ENCODE measurements at places on chromosomes 3 and 15.

DNA sequence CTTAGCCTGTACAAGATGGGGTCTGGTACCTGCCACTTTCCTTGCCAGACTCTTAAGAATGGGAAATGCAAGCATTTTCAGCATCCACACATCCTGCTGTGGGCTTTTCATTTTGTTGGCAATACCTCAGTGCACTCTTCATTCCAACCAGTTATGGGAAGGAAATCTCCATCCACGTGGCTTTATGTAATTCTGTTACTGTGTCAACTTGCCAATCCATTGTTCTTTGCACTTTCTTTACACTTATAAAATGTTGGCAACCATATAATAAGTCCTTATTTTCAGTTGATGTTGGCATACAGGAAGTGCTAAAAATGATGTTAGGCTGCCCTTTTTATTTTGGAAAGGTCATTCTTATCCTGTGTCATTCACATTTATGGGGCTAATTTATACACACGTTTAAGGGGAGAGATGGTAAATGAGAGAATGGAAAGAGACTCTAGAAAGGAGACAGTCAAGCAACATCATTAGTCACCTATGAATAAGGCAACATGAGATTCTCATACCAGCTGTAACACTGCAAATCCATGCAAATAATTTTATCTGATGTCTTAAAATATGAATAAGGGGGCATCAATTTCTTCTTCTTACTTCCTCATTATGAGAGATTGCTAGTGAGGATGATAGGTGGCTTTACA lies 238.7 kb downstream of the CHST2 start:
- no peak for DNase-seq

GRCh38 chr3:171346582-171347300 lies 113.5 kb downstream of the TNIK start:
- DNase-seq: no peak

- no peak for DNase-seq
Measured at GRCh38 chr3:38829404-38829803, 13.4 kb upstream of the SCN10A start.

- no peak for DNase-seq
Measured at GRCh38 chr3:119559441-119559963, at the start of gene CD80. Gene CD80 (minus strand): TSS chr3:119559614. CDS start chr3:119557728, 1,886 bp downstream.

DNA sequence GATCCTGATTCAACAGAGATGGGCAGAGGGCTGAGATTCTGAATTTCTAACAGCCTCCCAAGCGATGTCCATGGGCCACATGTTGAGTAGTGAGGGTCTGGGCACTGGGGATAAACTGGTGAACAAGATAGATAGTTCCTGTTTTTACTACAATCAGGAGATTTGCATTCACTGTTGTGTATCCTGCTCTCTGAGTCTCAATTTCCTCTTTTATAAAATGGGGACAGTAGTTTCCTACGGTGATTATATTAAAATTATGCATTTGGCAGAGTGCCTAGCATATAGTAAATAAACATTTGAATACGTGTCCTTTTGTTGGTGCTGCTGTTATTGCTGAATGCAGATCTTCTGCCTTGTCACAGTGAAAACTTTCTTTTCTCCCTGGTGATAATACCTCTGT lies 102.5 kb downstream of the MYH15 start:
- DNase-seq: no peak

DNA sequence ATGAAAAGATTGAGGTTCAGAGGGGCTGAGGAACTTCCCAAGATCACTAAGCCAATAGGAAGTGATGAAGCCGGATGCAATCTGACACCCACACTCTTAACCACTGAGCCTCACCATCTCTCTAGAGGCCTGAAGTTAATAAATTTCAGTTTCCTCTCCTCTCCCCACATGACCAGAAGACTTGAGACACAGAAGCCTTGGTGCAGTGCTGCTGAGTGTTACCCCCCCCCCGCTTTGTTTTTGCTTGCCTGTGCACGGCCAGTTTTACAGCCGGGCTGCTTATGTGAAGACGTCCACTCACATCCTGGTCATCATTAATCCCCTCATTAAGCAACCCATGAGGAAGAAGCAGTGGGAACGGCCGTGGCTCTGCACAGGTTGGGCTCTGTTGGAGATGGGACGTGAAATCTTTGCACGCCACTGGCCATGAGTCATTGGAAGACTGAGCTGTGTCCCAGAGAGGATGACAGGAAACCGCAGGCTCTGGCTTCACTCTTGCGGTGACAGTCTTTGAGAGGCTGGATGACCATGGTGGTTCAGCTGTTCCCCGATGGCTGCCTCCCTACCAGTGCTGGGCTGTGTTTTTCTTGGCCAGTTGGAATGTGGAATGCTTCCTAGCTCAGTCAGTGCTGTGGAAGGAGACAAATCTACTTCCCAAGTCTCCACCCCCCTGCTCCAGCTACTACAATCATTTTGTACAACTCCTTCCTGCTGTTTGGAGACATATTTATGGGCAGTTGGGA lies 232.6 kb upstream of the LRTM1 start:
- DNase-seq: no peak

DNA sequence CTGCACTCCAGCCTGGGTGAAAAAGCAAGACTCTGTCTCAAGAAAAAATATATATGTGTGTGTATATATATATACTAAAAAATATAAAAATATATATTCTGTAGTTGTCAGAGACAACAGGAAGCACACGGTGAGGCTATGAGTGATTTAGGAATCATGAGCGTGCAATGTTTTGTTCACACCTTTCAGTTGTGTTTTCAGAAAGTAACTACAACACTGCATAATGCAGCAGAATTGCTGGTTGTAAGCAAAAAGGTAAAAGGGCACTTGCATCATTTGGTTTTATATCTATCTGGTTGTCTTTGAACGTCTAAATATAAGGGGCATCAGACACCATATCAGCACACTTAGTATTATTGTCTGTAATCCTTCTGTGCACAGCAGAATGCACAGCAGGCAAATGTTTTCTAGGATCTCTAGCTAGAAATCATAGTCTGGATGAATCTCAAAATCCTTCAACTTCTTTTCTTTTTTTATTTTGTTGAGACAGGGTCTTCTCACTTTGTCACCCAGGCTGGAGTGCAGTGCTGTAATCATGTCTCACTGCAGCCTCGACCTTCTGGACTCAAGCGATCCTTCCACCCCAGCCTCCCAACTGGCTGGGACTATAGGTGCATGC lies 44.8 kb downstream of the CCR3 start:
- no peak for DNase-seq

- no peak for DNase-seq
Measured at GRCh38 chr3:9322780-9323179, 40.1 kb upstream of the THUMPD3 start.

- DNase-seq: no peak
Measured at GRCh38 chr3:14641346-14641745, 10.2 kb upstream of the CCDC174 start.

DNA sequence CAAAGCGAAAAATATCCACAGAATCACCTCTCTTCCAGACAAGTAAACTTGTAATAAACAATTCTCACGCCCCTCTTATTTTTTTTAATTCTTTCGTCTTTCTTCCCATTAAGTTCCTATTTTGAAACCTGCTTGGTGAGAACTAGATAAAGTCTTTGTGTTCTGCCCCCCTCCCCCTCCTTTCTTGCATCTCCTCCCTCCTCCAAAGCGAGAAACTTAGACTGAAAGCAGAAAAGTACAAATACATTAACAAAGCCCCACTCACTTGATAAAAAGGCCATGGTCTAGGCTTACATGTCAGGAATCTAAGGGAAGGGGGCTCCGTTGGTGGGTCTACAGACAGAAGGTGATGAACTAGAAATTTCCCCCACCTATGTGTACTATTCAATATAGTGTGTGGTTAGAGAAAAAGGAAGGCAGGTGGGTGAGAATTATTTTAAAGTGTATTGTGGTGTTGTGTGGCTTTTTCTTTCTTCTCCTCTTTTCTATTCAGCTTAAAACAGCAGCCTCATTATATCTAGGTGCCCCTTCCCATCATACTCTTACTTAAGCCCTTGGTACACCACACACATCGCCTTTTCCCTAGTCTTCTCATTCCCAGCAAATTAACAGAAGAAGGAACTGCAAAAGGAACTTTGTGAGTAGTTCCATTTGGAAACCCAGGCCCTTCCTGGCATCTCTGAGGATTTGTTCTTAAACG lies 215.3 kb downstream of the MEIS2 start:
- no peak for DNase-seq

- no peak for DNase-seq
Measured at GRCh38 chr3:79012530-79012913, 755.3 kb downstream of the ROBO1 start.

DNA sequence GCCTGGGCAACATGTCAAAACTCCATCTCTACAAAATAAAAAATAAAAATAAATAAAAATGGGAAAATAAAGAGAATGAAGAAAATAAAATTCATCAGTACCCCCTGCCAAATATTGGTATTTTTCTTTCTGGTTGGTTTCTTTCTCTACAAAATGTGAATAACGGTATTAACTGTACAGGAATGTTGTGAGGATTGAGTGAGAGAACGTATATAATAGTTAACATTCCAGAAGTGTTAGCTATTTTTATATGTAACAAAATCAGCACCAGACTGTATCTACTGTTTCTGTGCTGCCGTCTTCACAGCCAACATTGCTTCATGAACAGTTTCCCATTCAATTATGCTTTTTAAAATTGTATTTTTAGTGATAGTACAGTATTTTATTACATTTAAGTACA lies 25.5 kb upstream of the RNU6-1 start:
- no peak for DNase-seq

DNA sequence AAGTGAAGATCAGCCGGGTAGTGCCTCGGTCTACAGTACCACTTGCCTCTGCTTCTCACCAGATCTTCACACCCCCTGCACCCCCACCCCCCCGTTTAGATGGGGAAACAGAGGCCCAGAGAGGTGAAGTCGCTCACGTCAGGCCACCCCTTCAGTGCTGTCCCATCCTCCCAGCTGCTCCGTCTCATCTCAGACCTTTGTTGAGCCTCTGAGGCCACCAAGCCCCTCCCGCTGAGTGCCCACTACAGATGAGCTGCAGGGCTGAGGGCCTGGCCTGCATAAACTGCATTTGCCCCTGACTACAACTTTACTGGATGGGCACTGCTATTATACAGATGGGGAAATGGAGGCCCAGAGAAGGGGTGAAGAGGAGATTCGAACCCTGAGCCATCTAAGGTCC lies 35.8 kb downstream of the ADAMTS7 start:
- DNase-seq: no peak

All from iPS DF 19.7 (cell line).